ENCODE measurements at places on chromosomes 6 and 20. TPM values are rescaled to one million over a fixed set of nuclear protein-coding genes. Genes with fewer than 3 reads are reported as not detected.
A peak's percentile ranks its signal among the peaks of the same experiment; 100 is the strongest.

DNA sequence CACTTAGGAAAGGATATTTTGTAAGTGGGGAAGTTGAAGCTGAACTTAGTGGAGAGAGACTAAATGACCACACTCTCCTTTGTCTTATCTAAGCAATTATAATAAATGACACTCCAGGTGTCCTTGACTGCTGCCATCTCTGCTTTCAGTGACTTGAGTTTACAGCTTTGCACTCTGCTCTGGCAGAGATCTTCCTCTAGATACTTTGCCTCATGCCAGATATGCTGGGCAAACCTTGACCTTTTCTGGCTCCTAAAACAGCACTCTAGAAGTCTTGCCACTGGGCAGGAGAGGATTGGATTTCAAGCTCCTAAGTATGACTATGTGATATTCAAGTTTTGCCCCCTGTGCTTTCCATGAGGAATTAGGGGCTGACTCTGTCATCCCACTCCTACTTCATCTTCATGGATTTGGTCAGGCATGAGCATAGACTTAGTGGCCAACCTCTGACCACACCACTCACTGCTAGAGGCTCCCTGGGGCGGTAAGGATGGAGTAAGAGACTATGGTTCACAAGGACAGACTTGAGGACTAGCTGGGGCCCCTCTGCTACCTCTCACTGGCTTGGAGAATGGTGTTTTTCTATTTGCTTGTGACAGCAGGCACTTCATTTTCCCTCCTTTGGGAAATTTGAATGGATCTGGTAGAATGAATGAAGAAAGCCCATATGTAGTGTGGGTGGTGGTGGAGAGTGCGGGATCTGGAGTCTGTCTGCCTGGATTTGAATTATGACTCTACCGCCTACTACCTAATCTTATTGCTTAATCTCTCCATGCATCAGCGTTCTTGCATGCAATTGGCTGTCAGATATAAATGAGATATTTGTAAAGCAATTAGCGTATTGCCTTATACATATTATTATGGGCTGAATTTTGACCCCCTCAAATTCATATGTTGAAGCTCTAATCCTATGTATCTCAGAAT is 191.4 kb downstream of the REV3L start:
- no peak for DNase-seq

The PNLDC1 gene
- polyA plus RNA-seq: 1.3 TPM

The SLC35F1 gene
- polyA plus RNA-seq: 3.6 TPM

DNA sequence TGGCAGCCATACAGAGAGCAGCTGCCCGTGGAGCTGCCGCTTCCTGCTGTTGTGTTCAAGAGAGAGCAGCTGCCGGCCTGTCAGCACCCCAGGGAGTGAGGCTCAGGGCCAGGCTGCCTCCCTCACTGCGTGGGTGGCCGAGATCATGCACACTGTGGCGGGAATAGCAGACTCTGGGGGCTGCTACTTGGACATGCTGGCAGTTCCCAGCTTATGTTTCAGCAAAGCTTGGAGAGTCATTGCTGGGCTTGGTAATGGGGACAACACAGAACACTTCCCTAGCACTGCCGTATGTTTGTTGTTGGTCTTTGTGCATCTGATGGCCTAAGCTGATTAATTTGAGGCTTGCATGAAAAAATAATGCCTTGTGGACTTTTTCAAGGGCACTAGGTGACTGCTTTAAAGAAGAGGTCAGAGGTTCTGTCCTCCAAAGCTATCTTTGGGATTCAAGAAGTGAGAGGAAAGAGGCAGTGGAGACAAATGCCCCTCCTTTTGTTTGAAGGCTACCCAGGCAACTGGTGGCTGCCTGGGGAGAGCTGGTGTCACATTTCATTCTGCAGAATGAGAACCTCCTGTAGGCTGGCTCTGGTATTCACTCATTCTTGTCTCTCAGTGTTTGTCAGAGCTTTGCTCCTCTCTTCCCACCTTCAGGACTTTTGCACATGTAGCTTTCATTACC is 18.8 kb downstream of the MRAP2 start:
- DNase-seq: peak; percentile 35

All from right renal pelvis (tissue), 4 donors.